MCF 10A (cell line): ENCODE measurements at places on chromosomes 2 and 18.

DNA sequence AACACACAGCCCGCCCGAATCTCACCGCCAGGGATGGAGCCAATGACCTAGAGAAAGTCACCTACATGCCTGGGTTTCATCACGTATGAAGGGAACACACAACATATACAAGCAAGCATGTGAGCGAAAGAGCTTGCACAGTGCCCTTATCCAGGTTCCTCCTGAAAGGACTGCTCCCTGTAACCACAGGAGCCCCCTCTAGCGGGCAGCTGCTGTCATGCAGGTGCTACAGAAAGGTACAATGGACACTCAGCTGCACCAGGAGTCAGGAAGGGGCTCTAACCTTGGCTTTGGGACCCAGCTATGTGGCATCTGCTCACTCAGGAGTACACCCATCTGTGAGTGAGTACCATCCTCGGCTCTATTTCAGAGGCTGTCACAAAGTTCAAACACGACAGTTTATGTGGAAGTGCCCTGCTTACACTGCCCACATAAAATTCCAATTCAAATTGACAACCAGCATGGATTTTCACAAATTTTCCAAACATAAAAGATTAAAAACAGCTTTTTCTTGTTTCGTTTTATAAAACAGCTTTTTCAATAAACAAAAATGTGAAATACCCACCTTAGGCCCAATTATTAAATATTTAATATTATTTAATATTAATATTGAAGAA, 3.5 kb downstream of the NDUFA10 start:
- no peaks in the 10 kb centered on the region for H3K27me3 ChIP-seq
- H3K4me3 ChIP-seq, result no peak overlapping the region
- peaks cover 38% of the 10 kb centered on the region for H3K36me3 ChIP-seq

GRCh38 chr2:55804535-55804934, 110.9 kb upstream of the PNPT1 start:
- no peak for DNase-seq
- H3K27me3 ChIP-seq, result no peaks in the 10 kb centered on the region
- no peaks in the 10 kb centered on the region for H3K36me3 ChIP-seq
- H3K4me3 ChIP-seq, result no peak overlapping the region
- no peak overlapping the region for H3K27ac ChIP-seq

DNA sequence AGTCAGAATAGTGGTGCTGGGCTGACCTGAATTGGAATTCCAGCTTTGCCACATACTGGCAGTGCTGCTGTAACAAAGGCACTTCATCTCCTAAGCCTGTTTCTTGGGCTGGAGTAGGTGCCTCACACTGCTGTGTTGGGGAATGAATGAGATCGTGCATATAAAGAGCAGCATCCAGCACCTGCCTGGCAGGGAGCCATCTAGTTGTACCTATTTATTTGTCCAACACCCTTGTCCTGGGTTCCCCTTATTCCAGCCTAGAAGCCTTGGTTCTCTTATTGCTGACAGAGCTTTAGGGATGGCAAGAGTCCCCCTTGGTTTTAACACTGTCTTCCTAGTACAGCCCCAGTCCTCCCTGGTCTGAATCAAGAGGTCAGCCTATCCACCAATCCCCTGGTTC, 275.3 kb upstream of the RAB12 start:
- no peaks in the 10 kb centered on the region for H3K4me1 ChIP-seq
- H3K27me3 ChIP-seq, result no peaks in the 10 kb centered on the region
- no peak overlapping the region for H3K27ac ChIP-seq
- DNase-seq, result no peak
- peaks cover 26% of the 10 kb centered on the region for H3K36me3 ChIP-seq
- no peak overlapping the region for H3K4me3 ChIP-seq

- H3K27ac ChIP-seq, result peak overlapping the region; percentile 100
- no peaks in the 10 kb centered on the region for H3K27me3 ChIP-seq
- DNase-seq, result peak; percentile 44
- H3K4me3 ChIP-seq, result peak overlapping the region; percentile 94
- peaks cover 18% of the 10 kb centered on the region for H3K4me1 ChIP-seq
These were observed 807 bp upstream of the CREB1 start for GRCh38 chr2:207528980-207529329.

DNA sequence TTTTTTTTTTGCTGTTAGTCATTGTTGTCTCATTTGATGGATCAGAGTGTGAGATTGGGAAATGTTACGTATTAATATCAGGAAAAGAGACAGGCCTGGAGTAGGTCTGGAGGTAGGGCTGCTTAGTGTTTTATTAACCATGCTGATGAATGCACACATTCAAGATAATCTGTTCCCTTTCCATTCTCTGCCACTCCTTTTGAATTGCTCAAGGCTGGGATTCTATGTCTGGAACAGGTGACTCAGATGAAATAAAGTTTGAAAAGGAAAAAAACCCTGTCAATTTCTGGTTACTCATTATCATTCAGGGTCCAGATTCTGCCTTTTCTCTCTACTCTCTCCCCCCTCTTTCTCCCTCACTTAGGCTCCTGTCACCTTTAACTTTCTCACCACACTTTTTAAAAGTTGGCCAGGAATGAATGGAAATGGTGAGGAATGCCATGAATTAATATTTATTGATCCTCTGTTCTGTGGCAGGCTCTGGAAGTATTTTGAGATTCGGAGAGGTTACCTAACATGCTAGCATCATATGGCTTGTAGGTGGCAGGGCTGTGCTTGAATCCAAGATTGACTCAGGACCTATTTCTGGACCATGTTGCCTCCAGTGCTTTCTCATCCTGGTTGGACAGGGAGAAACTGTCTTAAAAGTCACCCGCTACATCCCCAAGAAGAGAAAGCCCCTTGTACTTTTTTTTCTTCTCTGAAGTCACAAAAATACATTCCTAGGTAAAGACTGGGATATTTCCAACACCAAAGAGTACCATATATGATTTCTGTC, 40.2 kb downstream of the MAP4K4 start:
- H3K4me1 ChIP-seq, result peaks cover 69% of the 10 kb centered on the region
- peaks cover 6% of the 10 kb centered on the region for H3K36me3 ChIP-seq
- H3K27me3 ChIP-seq, result no peaks in the 10 kb centered on the region
- DNase-seq, result peak; percentile 69
- H3K4me3 ChIP-seq, result peak overlapping the region; percentile 37

- no peaks in the 10 kb centered on the region for H3K4me1 ChIP-seq
- H3K4me3 ChIP-seq, result no peak overlapping the region
- H3K27me3 ChIP-seq, result no peaks in the 10 kb centered on the region
- no peak overlapping the region for H3K27ac ChIP-seq
These were observed 89.2 kb downstream of the NYAP2 start for GRCh38 chr2:225488743-225489142.

- no peaks in the 10 kb centered on the region for H3K27me3 ChIP-seq
- no peak overlapping the region for H3K4me3 ChIP-seq
- no peaks in the 10 kb centered on the region for H3K4me1 ChIP-seq
- no peaks in the 10 kb centered on the region for H3K36me3 ChIP-seq
- no peak overlapping the region for H3K27ac ChIP-seq
These were observed 336.4 kb downstream of the EIPR1 start for GRCh38 chr2:3041246-3041645.

DNA sequence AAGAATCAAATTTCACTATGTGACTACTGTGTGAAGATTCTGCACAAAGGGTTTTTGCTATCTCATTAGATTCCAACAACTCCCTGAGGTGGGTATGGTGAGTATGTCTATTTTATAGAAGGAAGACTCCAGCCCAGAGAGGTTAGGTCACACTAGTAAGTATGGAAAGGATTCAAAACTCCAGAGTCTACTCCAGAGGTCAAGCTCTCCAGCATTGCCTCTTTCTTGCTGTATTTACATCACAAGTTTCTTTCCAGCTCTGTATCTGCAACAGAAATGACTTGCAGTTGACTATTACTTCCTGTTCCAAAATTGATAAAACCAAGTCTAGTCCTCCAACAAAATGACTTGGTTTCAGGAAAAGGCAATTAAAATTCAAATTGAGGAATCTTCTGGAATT, 2.1 kb downstream of the COL4A4 start:
- H3K36me3 ChIP-seq, result no peaks in the 10 kb centered on the region
- H3K27ac ChIP-seq, result no peak overlapping the region
- no peak for DNase-seq
- peaks cover 52% of the 10 kb centered on the region for H3K27me3 ChIP-seq
